ENCODE measurements at places on chromosomes 5 and 9. TPM values are rescaled to one million over a fixed set of nuclear protein-coding genes. Genes with fewer than 3 reads are reported as not detected.
A peak's percentile ranks its signal among the peaks of the same experiment; 100 is the strongest.

GRCh38 chr5:158976035-158976434 is 123.7 kb downstream of the EBF1 start:
- no peak for DNase-seq

DNA sequence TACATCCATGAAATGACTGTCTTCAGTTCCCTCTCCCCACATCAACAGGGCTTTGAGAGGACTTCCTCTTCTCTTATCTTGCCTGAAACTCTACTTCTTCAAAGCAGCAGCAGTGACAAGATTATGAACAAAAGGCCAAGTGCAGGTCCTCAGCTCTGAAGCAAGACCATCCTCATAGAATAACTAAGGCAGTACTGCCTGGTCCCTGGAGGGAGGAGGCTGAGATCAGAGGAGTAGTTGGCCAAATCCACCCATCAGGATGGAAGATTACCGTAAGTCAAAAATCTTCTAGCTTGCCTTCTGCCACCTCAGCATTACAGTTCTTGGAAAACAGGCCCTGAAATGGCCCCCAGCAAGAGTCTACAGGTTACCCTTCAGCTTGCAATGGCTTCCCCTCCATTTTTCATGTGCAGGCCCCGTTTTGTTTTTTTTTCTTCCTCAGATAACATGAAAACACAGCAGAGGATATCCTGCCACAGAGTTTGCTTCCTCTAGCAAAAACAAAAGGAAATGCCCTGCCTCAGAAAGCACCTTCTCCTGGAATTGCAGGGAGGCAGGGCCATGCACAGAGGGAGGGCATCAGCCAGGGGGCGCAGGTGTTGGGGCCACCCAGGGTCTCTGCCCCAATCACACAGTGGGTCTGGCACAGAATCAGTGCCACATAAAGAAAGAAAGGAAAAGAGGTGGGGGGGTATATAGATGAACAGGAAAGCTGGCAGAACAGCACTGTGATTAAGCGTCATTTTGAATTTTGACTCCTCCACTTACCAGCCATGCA is 40.0 kb downstream of the KLHL3 start:
- no peak for DNase-seq

DNA sequence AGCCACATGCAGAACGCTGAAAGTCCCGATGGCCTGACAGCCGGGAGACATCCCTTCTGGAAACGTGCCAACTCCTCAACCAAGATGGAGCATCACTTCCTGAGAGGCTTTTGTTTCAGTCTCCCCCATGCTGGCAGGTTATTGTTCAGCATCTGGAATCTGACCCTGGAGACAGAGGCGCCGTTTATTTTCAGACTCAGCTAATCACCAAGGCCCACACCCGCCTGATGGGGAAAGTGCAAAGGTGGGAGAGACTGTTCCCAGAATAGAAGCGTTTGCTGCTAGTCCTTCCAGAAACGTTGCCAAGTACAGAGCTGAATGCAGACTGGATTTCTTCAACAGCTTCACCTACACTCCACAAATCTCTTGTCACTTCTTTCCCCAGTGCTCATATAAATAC is 41.8 kb upstream of the S1PR3 start:
- DNase-seq, result no peak

GRCh38 chr5:53038196-53038847 is 49.2 kb downstream of the ITGA2 start:
- DNase-seq, result no peak

- DNase-seq, result no peak
These were observed 25.7 kb upstream of the INSYN2B start for GRCh38 chr5:170006021-170006420.

GRCh38 chr5:73506459-73506955 is 8.3 kb downstream of the BTF3 start:
- no peak for DNase-seq

GRCh38 chr5:169161022-169161680 is 139.8 kb downstream of the SLIT3 start:
- DNase-seq, result no peak

DNA sequence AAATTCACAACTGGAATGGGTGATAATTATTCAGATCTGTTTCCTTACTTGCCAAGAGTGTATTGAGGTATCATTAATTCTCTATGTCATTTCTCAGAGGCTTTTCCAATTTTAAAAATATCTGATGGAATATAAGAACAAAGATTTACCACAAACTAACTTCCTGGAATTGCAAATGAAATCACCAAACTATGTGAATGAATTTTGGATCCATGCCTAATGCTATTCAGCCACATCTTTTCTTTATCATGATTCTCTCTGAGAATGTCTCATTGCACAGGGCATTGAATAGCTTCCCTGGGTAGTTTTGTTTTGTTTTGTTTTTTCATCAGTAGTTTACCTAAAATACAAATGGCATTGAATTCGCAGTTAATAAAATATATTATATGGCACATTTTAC is 146.9 kb upstream of the FBN2 start:
- DNase-seq, result no peak

GRCh38 chr9:78112004-78112403 is 80.4 kb upstream of the GNAQ start:
- DNase-seq, result no peak

DNA sequence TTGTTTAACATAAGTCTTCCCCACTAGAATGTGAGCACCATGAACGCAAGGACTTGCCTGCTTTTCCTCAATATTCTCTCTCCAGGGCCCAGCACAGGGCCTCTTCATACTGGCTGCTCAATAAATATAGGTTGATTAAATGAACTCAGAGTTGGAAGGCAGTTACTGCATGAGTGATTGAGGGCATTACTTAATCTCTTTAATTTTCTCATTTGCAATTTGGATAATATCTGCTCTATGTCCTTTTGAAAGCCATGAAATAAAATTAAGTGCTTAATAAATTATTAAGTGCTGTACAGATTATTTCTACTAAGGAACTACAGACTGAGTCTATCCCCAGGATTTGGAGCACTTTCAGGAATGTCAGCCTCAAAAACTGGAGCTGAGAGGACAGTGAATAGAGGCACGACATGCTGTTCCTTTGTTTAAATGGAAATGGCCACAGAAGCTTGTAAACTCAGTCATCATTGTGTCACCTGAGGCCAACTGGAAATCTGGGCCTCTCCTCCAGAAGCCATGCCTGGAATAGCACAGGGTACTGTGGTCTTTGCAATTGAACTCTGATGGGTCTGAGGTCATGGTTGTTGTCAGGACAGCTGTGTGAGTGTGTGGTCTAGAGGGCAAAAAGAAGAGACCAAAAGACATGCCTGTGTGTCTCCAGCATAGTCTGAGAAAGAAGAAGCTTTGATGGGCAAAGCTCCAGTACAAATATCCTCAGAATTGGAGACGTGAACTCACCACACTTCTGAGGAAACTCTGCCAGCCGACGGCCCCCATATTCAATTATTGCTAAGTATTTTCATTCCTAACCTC is 86.1 kb downstream of the SH3TC2 start:
- no peak for DNase-seq

GRCh38 chr5:150616024-150616470 is 24.4 kb upstream of the SYNPO start:
- DNase-seq, result no peak

DNA sequence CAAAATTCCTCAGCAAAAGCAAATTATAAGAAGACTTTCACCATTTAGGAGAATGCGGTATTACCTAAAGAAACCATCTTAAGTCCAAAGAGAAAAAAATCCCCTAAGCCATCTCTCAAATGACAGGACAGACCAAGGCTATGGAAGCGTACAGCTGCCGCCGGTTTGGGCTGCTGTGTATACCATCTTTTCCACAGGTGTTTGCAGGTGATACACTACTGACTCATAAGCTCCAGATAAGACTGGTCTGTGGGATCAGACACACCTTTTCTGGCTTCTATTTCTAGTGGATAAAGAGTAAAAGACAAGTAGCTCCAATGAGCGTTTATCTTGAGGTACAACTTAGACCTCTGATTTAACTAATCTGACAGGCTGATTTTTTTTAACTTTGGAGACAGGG is 7.7 kb downstream of the CDKN2AIPNL start:
- no peak for DNase-seq

GRCh38 chr9:112548836-112549595 is 62.4 kb downstream of the KIAA1958 start:
- DNase-seq, result no peak

- peak; percentile 35 for DNase-seq
These were observed 24.1 kb downstream of the AQP7 start for GRCh38 chr9:33378121-33378795.

GRCh38 chr5:72314571-72315172 is 5.4 kb downstream of the MRPS27 start:
- no peak for DNase-seq

- DNase-seq, result no peak
These were observed 113.2 kb downstream of the CDH18 start for GRCh38 chr5:19874811-19875210.

DNA sequence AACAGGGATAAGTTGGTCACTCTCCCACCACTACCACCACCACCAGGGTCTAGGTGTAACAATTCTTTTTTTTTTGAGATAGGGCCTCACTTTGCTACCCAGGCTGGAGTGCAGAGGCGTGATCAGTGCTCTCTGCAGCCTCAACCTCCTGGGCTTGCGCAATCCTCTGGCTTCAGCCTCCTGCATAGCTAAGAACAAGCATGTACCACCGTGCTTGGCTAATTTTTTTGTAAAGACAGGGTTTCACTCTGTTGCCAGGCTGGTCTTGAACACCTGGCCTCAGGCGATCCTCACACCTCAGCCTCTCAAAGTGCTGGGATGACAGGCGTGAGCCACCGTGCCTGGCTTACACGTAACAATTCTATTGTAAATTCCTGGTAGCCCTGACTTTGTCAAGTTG is 27.5 kb downstream of the CORO2A start:
- no peak for DNase-seq

DNA sequence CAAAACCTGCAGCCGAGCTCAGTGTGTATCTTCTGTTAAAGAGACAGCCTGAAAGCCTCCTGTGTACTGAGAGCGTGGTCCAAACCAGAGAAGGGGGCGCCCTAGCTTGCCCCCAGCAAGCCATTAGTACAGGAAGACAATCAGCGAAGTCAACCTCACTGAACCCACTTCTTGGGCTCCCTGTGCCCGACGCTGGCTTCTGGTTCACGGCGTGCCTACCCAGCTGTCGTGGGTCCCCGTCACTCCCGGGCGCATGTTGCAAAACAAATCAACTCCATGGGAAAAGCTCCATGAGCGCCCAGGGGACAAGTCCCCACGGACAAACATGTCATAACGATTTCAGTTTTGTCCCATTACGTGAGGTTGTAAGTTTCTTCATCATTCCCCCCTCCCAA is 326.9 kb downstream of the SH3GL2 start:
- no peak for DNase-seq

DNA sequence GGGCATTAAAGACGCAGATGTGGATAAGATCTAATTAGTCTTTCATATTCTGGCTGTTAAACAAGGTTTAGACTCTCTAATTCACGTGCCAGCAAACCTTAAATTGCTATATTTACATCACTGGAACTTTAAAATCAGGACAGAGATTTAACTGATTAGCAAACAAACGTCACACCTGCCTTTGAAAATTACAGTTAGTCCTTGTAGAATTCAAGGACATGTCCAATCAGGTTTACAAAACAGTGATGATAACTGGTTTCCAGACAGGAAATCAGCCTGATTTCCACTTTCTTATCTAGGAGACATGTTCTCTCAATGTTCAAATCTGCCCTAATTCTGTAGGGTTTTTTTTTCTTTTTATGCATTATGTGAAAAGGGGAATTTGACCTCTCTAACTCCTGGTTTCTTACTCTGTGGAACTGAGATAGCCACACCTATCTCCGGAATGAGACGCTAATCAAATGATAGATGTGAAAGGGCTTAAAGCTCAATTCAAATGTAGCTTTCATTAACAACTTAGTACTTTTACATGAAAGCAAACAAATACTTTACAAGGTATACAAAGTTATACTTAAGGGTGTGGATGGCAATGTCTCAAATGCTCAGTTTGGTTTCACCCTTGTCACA is 26.5 kb downstream of the SPINK5 start:
- no peak for DNase-seq

GRCh38 chr5:173715607-173716006 is 99.2 kb upstream of the BOD1 start:
- no peak for DNase-seq

DNA sequence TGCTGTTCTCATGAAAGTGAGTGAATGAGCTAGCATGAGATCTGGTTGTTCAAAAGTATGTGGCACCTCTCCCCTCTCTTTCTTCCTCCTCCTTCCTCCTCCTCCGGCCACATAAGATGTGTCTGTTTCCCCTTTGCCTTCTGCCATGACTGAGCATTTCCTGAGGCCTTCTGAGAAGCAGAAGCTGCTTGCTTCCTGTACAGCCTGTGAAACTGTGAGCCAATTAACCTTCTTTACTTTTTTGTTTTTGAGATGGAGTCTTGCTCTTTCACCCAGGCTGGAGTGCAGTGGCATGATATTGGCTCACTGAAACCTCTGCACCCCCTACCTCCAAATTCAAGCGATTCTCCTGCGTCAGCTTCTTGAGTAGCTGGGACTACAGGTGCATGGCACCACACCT is 6.1 kb downstream of the S100Z start:
- DNase-seq, result no peak

- no peak for DNase-seq
These were observed 1170.6 kb upstream of the NUDT12 start for GRCh38 chr5:104733063-104733669.

- DNase-seq, result no peak
These were observed 124.1 kb upstream of the KCNN2 start for GRCh38 chr5:114237766-114238165.

GRCh38 chr5:55096182-55096581 is 6.3 kb upstream of the GZMA start:
- DNase-seq, result no peak

- no peak for DNase-seq
These were observed 125.3 kb upstream of the DAPK1 start for GRCh38 chr9:87372356-87372851.

DNA sequence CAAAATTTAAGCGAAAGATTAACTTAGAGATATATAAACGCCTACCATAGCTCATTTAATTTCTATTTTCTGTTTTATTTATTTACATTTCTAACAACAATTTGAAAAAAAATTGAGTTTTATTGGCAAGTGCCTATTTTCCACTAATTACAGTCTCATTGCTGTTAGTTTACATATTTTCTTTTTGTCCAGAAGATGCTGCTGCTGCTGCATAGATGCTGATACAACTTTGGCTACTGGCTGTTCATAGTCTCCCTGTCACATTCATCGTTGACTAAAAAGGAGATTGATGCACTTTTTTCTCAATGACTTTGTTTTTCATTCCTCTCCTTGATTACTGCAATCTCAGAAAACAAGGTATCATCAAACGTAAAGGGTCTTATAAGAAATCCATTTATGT is 235.4 kb downstream of the CDH9 start:
- no peak for DNase-seq

NSUN2 gene
- total RNA-seq, result 46.4 TPM

IQGAP2 gene
- 31.0 TPM for total RNA-seq

ANKRD33B gene
- 6.1 TPM for total RNA-seq

PLCXD3 gene
- 2.6 TPM for total RNA-seq

CSF2 gene
- 7.1 TPM for total RNA-seq

SHISAL2B gene
- not detected for total RNA-seq

RAPGEF6 gene
- 27.2 TPM for total RNA-seq

DEPDC1B gene
- 0.20 TPM for total RNA-seq
